ENCODE measurements at places on chromosomes 2 and 18.

DNA sequence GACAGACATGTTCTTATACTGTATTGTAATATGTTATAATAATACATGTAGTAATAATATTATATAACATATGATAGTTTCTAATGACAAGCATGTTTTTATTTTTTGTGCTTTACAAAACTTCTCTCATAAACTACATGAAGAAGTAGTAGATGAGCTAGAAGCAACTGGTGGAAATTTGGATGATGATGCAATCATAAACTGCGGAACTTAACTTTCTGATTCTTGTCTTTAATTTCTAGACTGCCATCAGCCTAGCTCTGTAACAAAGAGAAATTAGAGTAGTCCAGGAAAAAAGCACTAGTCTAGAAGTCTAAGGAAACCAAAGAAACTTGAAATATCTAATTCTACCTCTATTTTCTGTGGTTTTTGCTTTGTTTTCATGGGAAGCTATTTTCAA is 71.0 kb upstream of the SPATS2L start:
- no peak for DNase-seq

- DNase-seq = no peak
Measured at GRCh38 chr2:240900141-240900860, 4.3 kb upstream of the MAB21L4 start.

DNA sequence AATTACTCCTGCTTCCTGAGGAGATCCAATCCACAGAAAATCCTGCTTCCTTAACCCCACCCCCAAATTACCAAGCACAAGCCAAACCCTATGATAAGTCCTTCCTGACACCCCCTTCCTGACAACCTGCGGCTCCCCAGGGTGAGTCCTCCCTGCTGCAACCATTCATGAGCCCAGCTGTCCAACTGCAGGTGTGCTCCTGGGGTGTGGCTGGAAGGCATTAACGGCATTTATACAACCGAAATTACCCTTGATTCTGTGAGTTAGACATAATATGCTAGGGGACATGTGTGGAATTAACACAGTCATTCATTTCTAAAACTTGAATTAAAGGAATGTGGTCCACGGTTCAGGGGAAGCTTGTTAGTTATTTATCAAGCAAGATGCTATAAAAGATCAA is 119.0 kb upstream of the ALKAL2 start:
- no peak for DNase-seq

DNA sequence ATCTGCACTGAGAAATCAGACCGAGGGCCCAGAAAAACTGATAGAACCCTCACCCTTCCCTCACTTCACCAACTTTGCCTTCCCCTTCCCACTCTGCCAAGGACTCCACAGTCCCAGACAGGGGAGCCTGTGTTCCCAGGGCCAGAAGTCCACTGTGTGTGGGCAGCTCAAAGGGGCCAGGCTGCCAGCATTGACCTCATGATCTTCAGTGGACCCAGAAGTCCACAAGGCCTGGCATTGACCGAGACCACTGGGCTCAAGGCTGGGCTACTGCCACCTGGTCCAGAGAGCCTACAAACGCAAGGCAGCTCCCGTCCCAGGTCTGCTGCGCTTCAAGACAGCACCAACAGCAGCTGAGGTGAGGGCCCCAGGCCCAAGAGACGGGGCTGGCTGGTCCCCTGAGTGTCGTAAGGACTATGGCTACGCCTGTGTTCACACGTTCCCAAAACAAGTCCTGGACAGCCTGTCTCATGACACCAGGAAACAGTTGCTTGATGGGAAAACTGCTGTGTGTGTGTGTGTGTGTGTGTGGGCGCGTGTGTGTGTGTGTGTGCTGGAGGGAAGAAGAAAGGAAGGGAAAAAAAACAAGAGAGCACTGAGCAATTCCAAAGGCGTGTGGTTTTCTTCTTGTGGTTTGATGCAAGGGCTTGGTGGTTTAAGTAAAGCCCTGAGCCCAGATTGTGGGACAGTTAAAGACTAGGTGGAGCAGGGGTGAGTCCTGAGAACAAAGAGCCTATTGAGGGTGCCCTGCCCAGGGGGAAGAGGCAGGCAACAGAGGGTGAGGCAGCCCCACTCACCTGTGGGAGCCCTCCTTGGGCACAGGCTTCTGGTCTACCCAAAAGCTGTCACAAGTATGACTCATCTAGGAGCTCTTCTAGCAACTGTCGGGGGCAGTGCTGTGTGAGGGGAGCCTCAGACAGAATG is 46.6 kb upstream of the ZBTB7C start:
- no peak for DNase-seq

- DNase-seq = no peak
Measured at GRCh38 chr2:216410550-216410949, 1.7 kb upstream of the SMARCAL1 start.

- no peak for DNase-seq
Measured at GRCh38 chr18:57910817-57911216, 107.7 kb upstream of the ATP8B1 start.

- no peak for DNase-seq
Measured at GRCh38 chr2:96530474-96531357, 5.8 kb upstream of the ARID5A start.

- no peak for DNase-seq
Measured at GRCh38 chr2:28552045-28552823, 56.4 kb downstream of the PLB1 start.

GRCh38 chr18:22394428-22394827 is 23.3 kb downstream of the CTAGE1 start:
- DNase-seq = no peak

GRCh38 chr2:20415511-20415918 is 31.4 kb upstream of the RHOB start:
- DNase-seq = no peak

DNA sequence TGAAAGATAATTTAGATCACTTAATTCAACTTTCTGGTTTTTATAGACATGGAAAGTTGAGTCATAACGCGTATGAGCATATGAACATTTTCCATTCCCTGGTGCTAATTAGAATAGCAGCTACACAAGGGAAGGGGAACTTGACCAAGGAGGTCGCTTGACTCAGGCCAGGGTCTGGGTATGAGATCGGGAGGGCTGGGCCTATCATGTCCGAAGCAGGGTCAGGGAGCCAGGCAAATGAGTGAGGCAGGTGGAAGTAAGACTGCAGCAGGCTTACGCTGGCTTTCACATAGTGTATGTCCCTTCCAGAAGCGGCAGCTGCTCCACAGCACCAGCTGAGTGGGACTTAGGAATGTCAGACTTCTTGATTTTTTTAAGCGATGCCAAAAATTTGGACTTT is 14.7 kb downstream of the RALB start:
- no peak for DNase-seq

DNA sequence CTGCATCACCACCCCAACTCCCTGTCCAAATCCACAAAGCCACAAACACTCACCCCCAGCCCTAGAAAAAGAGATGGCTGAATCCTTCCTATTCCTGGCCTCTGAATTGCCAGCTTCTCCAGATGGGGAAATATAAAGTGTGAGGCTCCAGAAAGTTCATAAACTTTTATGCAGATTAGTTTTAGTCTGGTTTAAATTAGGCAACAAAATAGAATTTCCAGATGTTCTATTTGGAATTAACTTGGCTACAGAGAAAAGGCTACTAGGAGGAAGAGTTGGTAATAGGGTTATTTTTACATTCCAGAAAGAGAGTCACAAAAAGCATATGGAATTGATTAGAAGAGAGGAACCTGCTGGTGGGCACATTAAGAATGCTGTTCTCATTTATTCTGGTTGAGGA is 56.0 kb downstream of the EN1 start:
- DNase-seq = no peak

DNA sequence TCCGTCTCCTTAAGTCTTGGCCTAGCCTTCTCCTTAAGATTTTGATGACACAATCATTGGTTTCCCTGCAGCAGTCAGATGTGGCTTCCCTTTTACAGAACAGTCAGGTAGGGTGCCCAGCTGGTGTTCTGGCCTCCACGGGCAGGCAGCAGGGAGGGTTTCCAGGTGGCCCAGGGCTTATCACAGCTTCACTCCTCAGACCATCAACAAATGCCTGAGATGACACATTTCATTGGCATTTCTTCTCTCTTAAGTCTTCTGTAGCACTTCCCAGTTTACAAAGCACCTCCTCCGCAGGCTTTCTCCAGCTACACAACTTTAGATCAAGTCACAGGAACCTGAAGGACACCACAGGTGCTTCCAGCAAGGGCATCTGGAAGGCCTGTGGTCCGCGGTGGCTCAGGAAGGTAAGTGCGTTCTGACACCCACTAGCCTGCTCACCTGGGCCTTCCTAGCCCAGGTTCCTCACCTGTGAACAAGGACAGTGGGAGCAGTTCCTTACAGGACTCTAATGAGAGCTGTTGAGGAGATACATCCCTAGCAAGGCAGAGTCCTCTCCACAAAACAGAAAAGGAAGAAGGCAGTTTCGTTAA is 37.6 kb downstream of the PTPN18 start:
- DNase-seq = no peak

DNA sequence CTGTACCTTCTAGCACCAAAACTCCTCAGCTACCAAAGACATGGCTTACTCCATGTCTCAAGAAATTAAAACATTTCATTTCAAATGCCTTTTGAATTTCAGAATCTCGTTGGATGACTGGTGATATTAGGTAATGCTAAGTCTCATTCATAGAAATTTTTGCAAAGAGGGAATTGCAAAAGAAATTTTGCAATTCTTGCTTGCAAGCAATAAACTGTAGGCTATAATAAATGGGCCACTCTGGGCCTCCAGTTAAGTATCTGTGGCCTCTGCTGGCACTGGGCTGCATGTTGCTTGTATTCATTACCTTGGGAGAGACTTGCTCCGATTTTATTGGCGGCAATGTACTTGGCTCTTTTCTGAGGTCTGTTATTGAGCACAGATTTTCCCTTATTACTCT is 2.8 kb upstream of the LCLAT1 start:
- no peak for DNase-seq

GRCh38 chr2:70516596-70516995 is 37.0 kb downstream of the TGFA start:
- no peak for DNase-seq

DNA sequence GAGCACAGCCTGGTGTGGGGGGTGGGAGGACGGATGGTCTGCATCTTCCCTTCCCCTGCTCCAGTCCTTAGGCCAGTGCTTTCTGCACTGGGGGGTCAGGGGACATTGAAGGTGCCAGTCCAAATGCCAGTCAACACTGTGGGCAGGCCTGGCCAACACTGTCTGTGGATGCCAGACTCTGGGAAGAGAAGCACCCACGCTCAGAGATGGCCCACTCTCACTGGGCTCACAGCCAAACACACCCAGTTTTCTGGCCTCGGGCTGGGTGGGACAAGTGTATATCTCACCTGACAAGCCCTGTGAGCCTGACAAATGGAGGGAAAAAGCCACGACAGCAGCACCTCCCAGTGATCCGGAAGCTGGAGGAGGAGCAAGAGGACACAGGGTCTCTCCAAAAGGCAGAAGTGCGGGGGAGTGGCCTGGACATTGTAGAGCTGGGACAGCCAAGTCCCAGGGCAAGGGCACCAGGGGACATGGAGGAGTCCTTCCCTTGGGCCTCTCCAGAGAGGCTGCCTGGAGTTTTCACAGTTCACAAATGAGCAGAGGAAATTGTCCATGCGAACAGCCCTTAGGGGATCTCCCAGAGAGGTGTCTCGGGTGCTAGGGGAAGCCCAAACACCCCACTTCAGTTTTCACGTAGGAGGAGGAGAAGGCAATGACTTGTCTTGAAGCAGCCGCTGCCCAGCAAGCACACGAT is 79.3 kb downstream of the SDC1 start:
- DNase-seq = no peak

GRCh38 chr2:240909216-240909974 is 3.3 kb downstream of the CROCC2 start:
- DNase-seq = no peak

- DNase-seq = no peak
Measured at GRCh38 chr2:25788457-25788856, 89.8 kb downstream of the ASXL2 start.

DNA sequence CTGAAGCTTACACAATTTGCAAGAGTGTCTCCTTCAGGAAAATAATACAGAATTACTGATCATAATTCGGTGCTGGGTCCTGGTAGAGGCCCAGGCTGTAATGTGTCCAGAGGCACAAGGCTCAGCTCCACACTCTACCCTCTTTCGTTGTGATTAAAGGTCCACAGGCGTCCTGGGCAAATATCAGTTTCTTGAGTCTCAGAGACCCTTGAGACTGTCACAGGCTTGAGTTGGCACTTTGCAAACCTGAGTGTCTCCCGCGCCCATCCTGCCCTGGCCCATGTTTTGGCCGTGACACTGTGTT is 46.9 kb upstream of the SMAD7 start:
- no peak for DNase-seq

GRCh38 chr18:69267895-69268294 is 132.8 kb upstream of the DOK6 start:
- no peak for DNase-seq

- no peak for DNase-seq
Measured at GRCh38 chr2:182729710-182730339, 13.8 kb downstream of the DNAJC10 start.

- DNase-seq = no peak
Measured at GRCh38 chr2:186195696-186196095, 290.4 kb upstream of the ZC3H15 start.

DNA sequence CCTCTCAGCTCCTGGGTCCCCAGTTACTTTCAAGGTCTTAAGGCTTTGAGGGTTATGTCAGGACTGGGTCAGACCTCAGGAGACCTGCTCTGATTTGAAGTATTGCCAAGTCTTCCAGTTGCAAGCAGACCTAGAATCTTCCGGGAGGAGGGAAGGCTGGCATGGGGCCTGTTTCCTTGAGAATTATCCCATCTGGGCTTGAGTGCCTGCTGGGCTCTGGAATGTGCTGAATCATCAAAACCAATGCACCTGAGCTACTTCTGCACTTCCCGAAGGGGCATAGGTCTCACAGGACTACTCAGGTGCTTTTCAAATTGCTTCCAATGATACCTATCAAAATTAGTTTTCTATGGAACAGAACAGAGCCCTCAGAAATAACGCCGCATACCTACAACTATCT is 327.3 kb downstream of the XIRP2 start:
- no peak for DNase-seq

DNA sequence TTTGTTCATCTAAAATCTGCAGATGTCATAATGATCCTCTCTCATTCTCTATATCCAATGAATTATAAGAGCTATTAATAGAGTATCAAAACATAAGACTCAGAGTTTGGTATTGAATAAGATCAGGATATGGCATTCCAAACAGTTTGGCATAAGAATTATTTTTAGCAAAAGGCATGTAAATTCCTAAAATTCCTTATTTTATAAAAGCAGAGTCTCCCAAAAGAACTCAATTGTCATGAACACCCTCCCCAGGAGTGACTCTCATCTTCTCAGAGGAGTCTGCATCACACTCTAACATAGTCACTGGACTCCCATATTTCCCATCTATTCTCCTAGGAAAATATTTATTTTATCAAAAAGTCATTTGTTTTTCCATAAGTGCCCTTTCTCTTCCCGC is 1710.2 kb upstream of the SLC39A10 start:
- no peak for DNase-seq

DNA sequence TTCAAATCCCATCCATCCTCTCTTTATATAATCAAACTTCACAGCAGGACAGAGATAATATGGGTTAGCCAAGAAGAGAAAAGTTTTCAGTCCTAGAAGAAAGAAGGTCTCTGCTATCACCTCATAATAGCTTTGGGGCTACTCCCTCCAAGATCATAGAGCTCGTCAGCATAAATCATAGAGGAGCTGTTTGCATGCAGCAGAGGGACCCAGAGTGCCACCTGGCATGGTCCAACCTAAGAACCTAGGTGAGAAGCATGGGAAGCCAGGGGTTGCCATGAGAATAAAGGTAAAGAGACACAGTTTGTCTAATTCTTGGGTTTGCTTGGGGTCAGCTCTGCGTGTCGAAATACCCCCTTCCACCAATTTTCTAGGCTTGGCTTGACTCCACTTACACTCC is 87.1 kb upstream of the CYP1B1 start:
- DNase-seq = no peak

- DNase-seq = no peak
Measured at GRCh38 chr2:109345091-109345490, 216.1 kb downstream of the SH3RF3 start.

GRCh38 chr18:23635283-23636070 is 27.2 kb downstream of the ANKRD29 start:
- DNase-seq = no peak

Measured in NCI-H1105 treated with DMSO at 0.1 percent for 48 hours (cell line).